Stimulated activated CD8-positive, alpha-beta memory T cell treated with anti-CD3 and anti-CD28 coated beads, Interleukin-2, amount 100 ng/mL, for 1 hour (primary cell): ENCODE measurements at places on chromosomes 13 and 19.

GRCh38 chr19:18856385-18857126 lies 24.8 kb downstream of the UPF1 start:
- no peak for DNase-seq

DNA sequence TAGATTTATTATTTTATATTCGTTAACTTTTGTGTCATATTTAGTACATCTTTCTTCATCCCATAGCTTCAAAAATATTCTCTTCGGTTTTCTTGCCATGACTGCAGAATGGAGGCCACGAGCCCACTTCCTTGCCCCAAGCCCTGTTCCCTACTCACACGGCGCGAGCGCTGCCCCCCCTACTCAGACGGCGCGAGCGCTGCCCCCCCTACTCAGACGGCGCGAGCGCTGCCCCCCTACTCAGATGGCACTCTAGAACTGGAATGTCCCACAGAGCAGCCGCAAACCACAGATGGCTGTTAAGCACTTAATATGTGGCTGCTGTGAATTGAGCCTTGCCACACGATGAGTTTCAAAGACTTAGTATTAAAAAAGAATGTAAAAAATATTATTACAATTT lies 102.2 kb upstream of the PEG3 start:
- no peak for DNase-seq

DNA sequence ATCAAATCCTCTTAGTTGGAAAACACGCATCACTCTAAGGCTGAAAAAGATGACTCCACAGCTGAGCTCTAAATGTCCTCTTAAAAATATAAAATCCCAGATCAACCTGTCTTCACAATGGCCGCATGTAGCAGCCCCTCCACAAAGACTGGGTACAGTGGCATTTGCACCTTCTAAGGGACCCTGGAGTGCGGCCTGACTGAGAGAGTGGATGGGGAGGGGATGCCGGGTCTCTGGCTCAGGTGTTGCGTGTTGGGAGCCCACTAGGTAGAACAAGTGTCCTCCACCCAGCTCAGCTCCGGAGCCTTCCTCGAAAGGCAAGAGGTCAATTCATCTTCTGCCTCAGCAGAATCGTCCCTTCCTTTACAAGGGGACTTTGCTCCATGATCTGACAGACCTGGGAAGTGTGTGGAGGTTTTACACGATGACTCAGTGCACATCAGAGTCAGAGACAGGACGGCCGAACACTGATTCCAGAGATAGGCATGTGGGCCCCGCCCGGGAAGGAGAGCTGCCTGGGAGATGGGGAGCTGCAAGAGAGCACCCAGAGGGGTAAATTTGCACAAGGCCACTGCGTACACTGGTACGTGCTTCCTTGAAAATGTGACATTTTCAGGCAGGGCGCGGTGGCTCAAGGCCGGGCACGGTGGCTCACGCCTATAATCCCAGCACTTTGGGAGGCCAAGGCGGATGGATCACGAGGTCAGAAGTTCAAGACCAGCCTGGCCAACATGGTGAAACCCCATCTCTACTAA lies 23.5 kb upstream of the SLC15A1 start:
- no peak for DNase-seq

DNA sequence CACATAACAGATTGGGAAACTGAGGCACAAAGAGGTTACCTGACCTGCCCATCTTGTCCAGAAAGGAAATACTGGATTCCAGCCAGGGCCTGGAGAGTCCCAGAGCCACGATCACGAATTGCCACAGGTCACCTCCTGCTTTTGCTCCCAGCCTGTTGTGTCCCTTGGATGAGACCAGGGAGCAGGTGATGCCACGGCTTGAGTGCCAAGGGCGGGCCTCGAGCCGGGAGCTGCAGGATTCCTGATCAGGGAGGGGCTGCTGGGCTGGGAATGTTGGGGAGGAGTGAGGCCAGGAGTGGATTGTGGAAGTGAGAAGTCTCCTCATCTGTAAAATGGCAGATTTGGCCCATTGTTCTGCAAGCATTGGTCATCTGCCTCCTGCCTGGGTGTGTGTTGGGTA lies 29.4 kb downstream of the DNM2 start:
- no peak for DNase-seq

DNA sequence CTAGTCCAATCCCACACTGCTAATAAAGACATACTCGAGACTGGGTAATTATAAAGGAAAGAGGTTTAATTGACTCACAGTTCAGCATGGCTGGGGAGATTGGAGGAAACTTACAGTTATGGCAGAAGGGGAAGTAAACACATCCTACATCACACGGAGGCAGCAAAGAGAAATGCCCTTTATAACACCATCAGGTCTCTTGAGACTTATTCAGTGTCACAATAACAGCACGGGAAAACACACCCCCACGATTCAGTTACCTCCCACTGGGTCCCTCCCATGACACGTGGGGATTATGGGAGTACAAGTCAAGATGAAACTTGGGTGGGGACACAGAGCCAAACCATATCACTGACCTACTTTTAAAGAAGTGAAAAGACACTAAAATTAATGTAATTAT lies 1130.4 kb upstream of the SLC10A2 start:
- DNase-seq: no peak

DNA sequence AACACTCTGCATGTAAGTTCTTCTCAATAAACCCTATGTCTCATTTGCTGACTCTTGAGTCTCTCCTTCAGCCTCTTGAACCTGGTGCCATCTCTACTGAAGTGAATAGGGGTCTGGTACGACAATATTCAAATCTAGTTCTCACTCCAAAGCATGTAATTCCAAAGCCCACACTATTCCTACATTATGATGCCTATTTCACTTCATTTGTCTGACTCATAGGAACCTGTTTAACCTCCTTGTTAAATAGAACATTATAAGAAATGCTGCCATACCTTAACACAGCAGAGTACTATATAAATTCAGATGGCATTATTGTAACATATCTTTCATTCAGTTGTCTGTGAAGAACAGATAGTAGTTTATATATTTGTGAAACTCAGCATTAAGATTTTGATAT lies 67.1 kb downstream of the STARD13 start:
- no peak for DNase-seq

DNA sequence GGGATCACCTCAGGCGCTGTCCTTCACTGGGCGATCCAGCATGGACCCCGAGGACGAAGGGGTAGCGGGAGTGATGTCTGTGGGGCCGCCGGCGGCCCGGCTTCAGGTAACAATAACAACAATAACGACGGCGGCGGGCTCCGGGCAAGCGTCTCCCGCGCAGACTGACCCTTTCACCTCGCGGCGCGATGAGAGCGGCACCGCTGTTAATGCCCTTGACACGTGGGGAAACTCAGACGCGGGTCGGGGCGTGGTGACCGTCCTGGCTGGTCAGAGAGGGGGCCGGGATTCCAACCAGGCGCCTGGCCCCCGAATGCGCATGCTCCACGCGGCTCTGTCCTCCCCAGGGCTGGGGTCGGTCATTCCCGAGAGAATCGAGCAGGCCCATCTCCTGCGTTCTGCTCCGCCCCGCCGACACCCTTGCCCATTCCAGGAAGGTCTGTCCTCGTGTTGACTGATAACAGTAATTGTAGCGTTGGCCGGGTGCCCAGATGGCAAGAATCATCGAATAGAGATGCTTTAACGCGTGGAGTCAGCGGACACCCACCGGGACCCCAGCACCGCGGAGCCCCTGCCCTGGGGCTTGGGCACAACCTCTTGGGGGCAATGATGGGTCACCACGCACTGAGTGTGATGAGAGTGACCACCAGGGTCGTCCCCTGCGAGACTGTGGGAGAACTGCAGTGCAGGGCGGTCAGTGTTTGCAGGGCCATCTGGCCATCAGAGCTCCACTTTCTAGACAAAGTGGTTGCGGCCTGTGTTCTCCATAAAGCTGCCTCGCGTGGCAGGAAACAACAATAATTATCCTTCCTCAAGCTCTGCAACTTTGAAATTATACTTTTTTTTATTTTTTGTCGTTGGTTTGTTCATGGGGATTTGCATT lies 528 bp downstream of the ZNF8 start:
- DNase-seq: no peak
